ENCODE measurements at places on chromosomes 11 and 22. TPM values are rescaled to one million over a fixed set of nuclear protein-coding genes. Genes with fewer than 3 reads are reported as not detected.

NXPE2 gene
- 0.30 TPM for polyA plus RNA-seq

OR52E8 gene
- not detected for polyA plus RNA-seq

USP2 gene
- polyA plus RNA-seq: 11.7 TPM

C22orf39 gene
- 46.1 TPM for polyA plus RNA-seq

CRYBB1 gene
- polyA plus RNA-seq: not detected

KCNJ1 gene
- 4.3 TPM for polyA plus RNA-seq

TMA7B gene
- polyA plus RNA-seq: not detected

C22orf31 gene
- polyA plus RNA-seq: 0.34 TPM

C11orf97 gene
- not detected for polyA plus RNA-seq

SAMM50 gene
- polyA plus RNA-seq: 35.1 TPM

MPST gene
- polyA plus RNA-seq: 3.0 TPM

DRD4 gene
- not detected for polyA plus RNA-seq

LARGE2 gene
- polyA plus RNA-seq: not detected

UPK2 gene
- not detected for polyA plus RNA-seq

Measured in Purkinje cell (primary cell).